ENCODE measurements at places on chromosomes 5 and 9.

- no peak for DNase-seq
These were observed 9.2 kb upstream of the CRB2 start for GRCh38 chr9:123346826-123347225.

- DNase-seq = no peak
These were observed 239.6 kb downstream of the MAN2A1 start for GRCh38 chr5:109929376-109929775.

- no peak for DNase-seq
These were observed 70.1 kb downstream of the RFX3 start for GRCh38 chr9:3455717-3456116.

DNA sequence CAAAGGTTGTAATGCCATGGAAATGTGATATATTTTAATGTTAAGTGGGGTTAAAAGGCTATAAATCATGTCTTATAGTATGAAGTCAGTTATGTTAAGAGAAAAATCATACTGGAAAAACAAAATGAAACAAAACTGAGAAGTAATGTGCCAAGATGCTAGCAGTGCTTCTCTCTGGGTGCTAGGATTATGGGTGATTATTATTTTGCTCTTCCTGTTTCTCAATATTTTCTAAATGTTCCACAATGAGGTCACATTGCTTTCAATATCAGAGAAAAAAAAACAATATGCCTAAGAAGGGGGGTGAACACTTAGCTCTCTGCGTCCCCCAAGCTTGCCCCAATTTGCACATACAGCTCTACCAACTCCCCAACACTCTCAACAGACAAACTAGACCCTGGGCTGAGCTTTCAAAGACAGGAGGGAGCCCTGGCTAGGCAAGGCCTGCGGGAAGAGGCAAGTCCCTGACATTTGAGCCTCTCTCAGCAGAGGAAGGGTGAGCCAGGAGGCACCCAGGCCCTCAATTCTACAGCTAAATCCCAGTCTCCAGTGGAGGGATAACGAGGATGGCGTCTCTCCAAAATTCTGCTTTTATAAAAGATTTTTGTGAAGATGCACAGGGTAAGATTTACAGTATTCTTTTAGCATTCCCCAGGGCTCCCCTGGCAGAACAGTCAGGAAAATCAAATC lies 24.4 kb downstream of the WHRN start:
- DNase-seq = no peak

- no peak for DNase-seq
These were observed 171.3 kb downstream of the GDNF start for GRCh38 chr5:37668524-37669047.

GRCh38 chr5:160555971-160556631 lies 134.4 kb downstream of the PTTG1 start:
- no peak for DNase-seq

DNA sequence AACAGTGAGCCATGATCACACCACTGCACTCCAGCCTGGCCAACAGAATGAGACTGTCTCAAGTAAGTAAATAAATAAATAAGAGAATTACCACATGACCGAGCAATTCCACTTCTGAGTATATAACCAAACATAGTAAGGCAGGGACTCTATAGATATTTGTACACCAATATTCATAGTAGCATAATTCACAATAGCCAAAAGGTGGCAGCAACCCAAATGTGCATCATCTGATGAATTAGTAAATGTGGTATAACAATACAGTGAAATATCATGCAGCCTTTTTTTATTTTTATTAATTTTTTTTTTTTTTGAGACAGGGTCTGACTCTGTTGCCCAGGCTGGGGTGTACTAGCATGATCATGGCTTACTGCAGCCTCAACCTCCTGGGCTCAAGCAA lies 33.1 kb downstream of the ALDH7A1 start:
- DNase-seq = no peak

GRCh38 chr5:159104051-159104651 lies 4.4 kb upstream of the EBF1 start:
- no peak for DNase-seq

DNA sequence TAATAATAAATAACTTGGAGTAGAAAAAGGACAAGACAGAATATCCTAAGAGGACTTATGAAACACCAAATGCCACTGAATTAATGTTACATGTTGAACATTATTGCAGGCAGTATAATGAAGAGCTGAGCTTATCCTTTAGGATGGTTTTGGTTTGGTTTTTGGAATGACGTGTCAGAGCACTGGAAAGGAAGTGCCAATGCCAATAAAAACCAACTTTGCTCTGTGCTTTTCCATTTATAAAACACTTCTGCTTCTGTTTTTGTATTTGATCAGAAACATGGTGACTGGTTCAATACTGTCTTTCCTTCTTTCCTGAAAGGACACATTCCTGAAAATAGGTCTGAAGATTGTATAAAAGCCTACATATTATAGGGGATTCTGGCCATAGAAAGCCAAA lies 4.2 kb downstream of the MEGF10 start:
- DNase-seq = no peak

- no peak for DNase-seq
These were observed 40.8 kb downstream of the CSF2 start for GRCh38 chr5:132114150-132115121.

DNA sequence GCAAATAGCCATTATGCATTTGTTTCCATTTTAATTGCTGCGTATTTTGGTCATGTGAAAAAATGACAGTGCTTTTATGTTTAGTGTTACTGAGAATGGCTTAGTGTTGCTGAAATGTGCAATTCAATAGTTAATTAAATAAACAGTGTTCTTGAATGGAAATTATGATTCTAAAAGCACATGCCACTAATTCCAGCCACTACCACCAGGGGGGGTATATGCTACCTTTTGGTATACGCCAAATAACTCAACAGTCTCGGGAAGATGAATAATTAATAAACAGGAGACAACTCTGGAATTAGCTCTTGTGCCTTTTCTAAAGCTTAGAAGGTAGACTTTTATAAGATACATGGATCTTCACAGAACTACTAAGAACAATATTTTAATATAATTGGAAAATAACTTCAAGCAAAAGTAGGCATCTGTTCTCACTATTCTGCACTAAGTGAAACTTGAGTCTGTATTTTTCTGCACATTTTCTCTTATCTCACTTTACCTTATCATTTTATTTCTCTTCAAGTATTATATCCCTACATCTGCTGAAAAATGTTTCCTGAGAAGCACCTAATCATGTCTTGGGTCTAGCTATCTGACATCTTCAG lies 83.5 kb upstream of the MINAR2 start:
- DNase-seq = no peak

DNA sequence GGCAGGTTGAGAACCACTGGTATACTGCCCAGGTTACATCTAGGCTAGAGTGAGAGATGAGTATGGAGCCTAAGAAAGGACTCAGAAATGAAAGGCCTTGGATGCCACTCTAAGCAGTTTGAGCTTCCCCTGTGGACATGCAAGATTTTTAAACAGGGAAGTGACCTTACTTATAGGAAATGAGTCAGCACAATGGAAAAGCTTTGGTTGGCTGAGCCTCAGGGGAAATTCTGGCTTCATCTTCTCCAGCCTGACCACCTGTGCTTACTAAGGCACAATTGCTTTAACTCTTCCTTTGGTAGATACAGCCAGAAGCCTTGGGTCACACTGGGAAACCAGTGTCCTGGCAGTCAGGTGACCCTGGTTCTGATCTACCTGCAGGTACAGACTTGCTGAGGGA lies 380.2 kb upstream of the ZNF462 start:
- DNase-seq = no peak

DNA sequence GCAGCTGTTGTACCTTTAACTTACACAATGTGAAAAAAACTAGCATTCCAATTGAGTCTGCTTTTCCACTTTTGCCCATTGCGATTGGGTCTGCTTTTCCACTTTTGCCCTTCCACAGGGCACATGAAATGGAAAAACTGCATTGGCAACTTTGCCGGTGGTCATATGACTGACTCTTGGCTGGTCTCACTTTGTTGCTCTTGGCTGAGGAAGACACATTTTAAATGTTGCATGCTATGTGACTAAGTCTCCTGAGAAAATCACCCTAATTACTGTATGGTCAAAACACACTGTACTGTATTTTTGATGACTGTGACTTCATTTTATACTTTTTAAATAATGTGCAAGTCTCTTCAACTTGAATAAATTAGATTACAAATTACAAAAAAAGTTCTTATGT lies 1.6 kb upstream of the OXCT1 start:
- DNase-seq = no peak

- DNase-seq = no peak
These were observed 1912.8 kb upstream of the NUDT12 start for GRCh38 chr5:105475401-105475800.

- DNase-seq = no peak
These were observed 86.3 kb upstream of the IER5L start for GRCh38 chr9:129264388-129264787.

Measured in stimulated activated naive CD4-positive, alpha-beta T cell (primary cell).